Naive thymus-derived CD4-positive, alpha-beta T cell (primary cell): ENCODE measurements at places on chromosomes 2 and 18.

DNA sequence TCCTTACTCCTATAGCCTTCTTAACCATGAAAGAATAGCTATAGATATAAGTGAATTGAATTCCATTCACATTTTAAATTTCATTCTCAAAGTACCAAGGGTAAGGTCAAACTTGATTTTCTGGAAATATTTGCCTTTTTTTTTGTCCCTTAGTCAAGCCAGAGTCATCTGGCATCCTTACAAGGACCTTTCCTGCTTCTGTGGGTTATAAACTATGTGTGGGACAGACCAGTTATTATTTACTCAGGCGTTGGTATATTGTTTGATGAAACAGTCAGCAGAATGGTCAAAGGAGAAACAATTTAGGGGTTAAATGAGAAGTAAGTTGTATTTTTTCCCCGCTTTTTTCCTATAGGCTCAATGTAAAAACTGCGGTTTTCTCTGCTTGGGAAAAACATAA, 1103.2 kb upstream of the ZEB2 start:
- DNase-seq = no peak

- DNase-seq = no peak
These were observed 77.5 kb downstream of the NCK2 start for GRCh38 chr2:105822186-105822585.

GRCh38 chr18:23265682-23266399, 130.6 kb downstream of the CABLES1 start:
- DNase-seq = no peak

DNA sequence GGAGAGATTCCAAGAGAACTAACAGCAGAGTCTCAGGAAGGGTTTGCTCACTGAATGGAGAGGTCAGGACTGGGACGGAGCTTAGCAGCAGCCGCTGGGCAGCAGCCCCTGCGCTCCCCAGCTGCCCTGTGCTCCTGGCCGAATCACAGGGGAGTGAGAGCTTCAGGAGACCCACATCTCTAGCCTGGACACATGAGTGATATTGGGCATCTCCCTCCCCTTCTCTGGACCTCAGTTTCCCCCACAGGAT, 511 bp downstream of the MATN3 start:
- no peak for DNase-seq
